A172 (cell line): ENCODE measurements at places on chromosomes 2 and 18.
A peak's percentile ranks its signal among the peaks of the same experiment; 100 is the strongest.

GRCh38 chr2:128396500-128396891 lies 77.8 kb upstream of the HS6ST1 start:
- no peak for DNase-seq

DNA sequence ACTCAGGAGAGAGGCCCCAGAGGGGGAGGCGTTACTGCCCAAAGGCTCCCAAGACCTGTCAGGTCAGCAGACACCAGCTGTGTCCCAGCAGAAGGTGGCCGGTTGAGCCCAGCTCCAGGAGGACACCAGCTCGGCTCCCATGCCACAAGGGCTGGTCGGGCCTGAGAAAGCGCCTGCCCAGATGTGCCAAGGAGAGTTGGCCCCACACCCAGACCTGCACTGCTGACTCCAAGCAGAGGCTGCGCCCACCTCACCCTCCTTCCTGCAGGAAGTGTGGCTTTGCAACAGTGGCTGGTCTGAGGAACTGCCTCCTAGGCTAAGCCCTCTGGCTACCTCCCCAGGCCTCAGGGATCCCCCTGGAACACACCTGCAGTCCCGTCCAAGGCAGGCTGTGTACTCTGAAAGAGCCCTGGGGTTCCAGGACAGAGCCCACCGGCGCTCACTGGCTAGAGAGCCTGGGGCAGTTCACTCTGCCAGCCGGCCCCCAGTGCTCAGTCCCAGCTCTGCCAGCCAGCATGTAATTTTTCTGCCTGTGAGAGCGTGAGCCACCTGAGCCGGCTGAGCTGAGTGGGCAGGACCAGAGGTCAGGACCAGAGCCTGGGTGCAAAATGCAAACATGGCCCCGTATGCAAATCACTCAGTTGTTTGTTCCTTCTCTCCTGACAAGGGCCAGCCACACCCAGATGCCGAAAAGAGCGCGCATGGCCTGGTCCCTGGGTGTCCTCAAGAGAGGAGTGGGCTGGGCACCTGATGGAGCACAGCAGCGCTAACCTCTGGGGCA lies 36.9 kb upstream of the PTMA start:
- peak; percentile 38 for DNase-seq

GRCh38 chr18:3216987-3217386 lies 2.8 kb downstream of the MYOM1 start:
- no peak for DNase-seq

DNA sequence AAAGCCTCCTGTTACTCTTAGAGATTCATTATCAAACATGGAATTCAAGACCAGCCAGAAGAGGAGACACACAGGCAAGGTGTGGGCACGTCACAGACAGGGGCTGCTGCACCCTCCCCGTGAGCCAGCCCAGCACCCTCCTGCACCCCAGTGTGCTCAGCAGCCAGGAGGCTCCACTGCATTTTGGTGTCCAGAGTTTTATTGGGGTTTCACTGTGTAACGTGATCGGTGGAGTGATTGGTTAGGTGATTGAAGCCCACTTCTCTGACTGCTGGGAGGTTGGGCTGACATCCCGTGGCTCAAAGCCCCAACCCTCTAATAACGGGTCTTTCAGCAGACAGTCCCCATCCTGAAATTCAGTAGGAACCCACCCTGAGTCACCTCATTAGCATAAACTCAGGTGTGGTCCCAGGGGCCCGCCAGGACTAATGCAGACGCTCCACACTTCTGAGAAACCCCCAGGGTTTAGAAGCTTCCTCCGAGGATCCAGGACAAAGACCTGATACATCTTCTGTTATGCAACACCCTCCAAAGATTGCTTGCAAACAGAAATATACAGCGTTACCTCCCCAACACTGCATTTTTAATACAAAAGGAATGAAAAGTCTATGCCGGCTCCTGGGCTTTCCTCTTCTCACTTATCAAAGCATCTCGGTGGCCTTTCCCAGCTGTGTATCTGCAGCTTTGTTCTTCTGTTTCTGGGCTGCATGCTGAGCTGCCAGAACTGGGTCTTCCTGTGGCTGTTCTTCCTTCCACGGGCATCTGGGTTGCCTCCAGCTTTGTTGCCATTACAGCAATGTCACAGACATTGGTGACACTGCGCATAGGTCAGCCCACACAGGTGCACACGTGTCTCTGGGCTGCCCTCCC lies 43.7 kb upstream of the SNED1 start:
- no peak for DNase-seq

- no peak for DNase-seq
Observed at GRCh38 chr2:222108957-222109585, 189.7 kb downstream of the PAX3 start.

DNA sequence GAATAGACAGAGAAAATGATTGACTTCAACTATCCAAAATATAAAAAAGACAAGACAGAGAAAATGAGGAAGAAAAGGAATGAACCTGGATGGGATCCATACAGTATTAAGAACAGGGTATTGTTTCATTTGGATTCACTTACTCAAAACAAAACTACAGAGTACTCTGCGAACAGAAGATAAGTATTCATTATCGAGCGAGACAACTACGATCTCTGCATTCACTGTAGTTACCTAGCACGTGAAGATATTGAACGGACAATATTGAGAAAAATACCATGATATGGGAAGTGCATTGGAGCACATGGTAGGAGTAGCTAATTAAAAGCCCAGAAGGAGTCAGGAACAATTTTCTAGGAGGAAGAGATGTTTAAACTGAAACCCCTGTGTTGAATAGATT lies 1.0 kb upstream of the ORC2 start:
- DNase-seq, result no peak

- DNase-seq, result no peak
Observed at GRCh38 chr2:208248601-208249000, 6.3 kb downstream of the IDH1 start.

DNA sequence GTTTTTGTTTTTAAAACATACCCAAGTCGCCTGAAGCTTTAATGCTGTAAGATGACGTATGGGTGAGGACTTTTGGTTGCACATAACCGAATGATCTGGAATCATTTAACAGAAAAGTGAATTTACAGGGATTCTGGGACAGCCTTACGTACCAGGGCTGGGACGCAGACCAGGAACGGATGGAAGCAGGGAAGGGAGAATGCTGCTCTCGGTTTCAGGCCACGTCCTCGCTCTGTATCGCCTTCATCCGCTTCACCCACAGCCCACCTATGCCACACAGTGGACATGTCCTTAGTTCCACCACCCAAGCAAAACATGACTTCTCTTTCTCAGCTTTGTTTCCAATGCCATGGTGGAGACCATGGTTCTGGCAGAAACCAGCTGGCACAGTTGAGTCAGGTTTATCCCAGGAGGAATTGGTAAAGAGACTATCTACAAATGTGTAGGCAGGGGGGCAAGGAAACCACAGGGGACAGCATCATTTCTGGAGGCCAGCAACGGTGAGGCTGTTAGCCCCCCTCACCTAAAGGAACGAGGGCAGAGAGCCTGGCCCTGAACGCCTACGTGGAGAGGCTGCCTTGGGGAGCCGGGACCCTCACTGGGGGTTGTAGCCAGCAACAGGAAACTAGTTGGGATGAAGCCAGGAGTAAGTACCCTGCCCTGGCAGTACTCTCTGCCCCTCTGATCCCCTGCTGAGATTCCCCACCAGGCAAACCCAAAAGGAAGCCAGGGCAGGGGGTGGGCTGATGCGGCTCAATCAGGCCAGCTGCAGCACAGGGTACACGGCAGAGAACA lies 132.5 kb downstream of the NDUFA10 start:
- no peak for DNase-seq

GRCh38 chr2:19114126-19114525 lies 244.3 kb downstream of the OSR1 start:
- no peak for DNase-seq

- DNase-seq, result no peak
Observed at GRCh38 chr2:53877556-53877955, 17.8 kb upstream of the GPR75 start.

- no peak for DNase-seq
Observed at GRCh38 chr2:73028841-73029240, 42.7 kb downstream of the SFXN5 start.

- DNase-seq, result peak; percentile 69
Observed at GRCh38 chr2:38528008-38528442, 74.7 kb downstream of the HNRNPLL start.
